D721Med (cell line): ENCODE measurements at places on chromosomes 1 and 21.

DNA sequence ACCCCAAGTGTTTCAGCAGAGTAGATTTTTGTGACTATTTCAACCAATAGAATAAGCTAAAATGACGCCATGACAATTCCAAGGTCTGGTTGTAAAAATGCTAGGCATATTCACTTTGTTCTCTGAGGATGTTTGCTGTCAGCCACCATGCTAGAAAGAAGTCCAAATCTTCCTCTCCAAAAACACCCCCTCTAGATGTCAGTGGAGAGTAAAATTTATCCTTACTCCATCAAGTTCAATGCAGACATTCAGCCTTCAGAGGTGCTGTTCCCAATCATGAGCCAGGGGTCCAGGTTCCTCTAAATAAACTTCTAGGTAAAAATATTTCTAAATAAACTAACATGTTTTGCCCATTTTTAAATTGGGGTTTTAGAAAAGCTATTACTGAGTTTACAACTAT, 395.4 kb upstream of the ADAMTS5 start:
- DNase-seq = no peak

- DNase-seq = no peak
Measured at GRCh38 chr1:42173155-42173933, 8.8 kb upstream of the GUCA2A start.

- no peak for DNase-seq
Measured at GRCh38 chr1:209823143-209824041, 4.4 kb upstream of the UTP25 start.

- no peak for DNase-seq
Measured at GRCh38 chr21:27818847-27819246, 852.0 kb upstream of the ADAMTS5 start.

DNA sequence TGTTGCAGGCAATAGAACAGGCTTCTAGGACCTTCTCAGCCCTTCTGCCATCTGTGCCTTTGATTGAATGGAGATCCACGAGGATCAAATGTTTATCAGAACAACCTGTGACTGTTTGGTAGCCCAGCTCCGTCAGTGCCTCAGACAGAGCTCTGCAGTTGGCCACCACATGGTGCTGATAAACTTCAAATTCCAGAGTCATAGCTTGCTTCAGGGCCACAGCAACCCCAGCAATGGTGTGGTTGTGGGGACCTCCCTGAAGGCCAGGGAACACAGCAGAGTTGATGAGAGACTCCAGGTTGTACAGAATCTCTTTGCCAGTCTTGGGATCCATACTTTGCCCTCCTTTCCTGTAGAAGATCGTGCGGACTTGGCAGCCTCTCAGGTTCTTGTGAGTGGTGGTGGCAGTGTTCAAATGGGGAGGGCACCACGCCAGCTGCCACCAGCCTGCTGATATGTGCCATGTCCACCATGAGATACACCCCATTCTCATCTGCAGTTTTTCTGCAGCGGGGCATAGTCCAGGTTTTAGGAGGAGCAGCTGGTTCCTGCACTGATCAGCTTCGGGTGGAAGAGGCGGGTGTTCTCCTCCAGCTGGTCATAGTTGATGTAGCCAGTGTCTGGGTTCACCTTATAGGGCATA, 82.9 kb upstream of the ARTN start:
- DNase-seq = no peak

DNA sequence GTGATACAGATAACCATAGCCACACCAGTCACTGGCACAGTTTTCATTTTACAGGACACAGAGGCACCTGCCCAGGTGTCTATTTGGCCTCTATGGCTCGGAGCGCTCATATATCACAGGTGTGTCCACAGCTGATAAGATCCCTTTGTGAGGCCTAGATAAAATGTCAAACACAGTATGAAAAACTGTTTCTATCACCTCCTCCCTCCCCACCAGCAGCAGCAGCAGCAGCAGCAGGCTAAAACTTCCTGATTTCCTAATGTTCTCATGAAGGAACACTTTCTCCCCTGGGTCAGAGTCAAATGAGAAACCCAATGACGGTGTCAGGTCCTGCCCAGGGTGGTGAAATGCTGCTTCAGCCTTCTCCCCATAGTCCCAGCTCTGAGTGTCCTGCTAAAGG, 24.4 kb downstream of the ELAPOR1 start:
- no peak for DNase-seq

GRCh38 chr1:9590201-9590600, 1.5 kb downstream of the TMEM201 start:
- no peak for DNase-seq

DNA sequence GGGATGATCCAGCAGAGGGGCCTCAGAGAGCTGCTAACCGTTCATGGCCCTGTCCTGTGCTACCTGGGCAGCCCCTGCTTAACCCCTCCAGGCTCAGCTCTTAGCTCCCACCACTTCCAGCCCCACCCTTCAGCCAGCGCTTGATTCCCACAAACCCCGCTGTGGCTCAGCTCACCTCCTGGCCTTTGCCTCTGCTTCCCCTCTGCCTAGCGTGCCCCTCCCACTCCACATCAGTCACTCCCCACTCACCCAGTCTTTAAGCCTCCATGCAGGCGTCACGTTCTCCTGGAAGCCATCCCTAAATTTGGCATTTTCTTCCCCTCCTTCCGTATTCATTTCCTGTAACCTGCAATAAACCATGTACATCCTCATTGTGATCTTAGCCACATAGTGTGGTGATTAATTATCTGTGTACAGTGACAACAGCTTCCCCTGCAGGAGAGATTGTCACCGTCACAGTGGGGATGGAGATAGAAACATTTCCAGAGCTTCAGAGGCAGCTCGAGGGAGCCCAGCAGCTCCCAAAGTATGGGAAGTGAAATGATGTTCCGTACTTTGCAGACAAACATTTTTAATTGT, 65.5 kb downstream of the EPHB2 start:
- DNase-seq = no peak

- no peak for DNase-seq
Measured at GRCh38 chr1:200154069-200154767, 126.7 kb downstream of the NR5A2 start.

- no peak for DNase-seq
Measured at GRCh38 chr21:24759348-24760075, 847.8 kb downstream of the MRPL39 start.

DNA sequence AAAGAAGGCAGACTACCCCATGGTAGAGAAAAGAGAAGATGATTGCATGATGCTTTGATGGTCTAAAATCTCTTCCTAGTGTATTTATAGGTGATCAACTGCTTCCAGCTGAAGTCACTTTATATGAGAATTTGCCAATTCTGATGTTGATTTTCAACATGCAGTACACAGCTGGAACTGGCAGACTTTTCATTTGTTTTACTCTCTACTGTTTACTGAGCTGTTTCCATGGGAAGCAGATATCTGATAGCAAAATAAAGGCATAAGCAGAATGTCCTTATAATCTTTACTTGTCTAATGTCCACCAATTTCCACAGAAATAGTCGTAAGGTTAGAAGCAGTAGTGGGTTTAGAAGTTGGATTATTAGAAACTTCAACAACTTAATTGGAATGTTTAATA, 74.9 kb downstream of the SYDE2 start:
- DNase-seq = no peak

DNA sequence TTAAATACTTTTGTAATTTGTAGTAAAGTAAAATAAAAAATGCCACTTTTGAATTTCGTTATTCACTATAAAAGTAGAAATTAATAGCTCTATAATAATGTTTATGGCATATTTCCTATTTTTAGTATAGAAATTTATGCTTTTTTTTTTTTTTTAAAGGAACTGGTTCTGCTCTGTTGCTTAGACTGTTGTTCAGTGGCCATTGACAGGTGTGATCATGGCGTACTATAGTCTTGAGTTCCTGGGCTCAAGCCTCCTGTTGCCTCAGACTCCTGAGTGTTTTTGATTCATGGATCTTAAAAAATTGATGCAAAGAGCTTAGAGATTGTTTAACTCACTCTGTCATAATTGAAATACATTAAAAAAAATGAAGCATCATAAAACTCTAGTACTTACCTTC, 53.6 kb downstream of the RPS6KC1 start:
- no peak for DNase-seq

GRCh38 chr1:173410794-173411236, 66.3 kb upstream of the PRDX6 start:
- no peak for DNase-seq

GRCh38 chr21:24372506-24372905, 1234.8 kb downstream of the MRPL39 start:
- no peak for DNase-seq

DNA sequence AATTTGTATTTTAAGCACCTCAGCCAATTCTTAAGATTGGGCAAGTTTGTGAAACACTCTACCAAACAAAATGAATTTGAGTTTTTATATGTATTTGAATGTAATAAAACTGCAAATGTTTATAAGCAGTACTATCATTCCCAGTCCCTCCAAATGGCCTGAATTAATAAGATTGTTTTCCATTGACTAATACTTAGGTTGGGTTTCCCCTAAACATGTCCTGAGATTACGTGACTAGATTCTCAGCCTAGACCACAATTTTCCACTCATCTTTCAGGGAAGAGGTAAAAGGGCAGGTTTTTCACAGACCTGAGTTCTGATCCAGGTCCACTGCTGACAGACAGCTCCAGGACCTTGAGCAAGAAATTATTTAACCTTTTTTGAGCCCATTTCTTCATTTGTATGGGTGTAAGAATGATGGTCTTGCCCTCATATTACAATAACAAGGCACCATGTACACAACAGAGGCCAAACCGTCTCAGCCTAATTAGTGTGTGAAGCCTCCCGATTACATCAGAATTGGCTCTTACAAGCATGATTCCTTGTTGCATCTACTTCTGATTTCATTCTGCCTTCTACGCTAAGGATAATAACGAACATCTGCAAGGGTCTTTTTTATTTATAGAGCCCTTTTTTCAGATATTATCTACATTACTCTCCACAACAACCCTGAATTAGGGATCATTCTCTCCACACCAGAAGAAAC, 51.2 kb downstream of the BEND5 start:
- no peak for DNase-seq

DNA sequence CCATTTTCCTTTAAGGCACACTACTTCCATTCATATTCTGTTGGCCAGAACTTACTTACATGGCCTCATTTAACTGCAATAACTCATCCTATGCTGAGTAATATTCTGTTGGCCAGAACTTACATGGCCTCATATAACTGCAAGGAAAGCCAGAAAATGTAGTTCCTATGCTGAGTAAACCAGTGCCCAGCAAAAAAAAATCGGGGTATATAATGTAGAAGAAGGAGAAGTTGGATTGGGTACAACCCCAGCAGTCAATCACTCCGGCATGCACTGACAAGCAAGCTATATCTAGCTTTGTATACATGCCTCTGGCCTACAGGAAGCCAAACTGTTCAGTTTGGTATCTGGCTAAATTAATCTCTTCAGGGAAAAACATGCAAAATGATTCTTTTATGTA, 39.4 kb upstream of the PPIH start:
- DNase-seq = no peak

GRCh38 chr1:244291236-244292201, 160.2 kb downstream of the ADSS2 start:
- DNase-seq = no peak

DNA sequence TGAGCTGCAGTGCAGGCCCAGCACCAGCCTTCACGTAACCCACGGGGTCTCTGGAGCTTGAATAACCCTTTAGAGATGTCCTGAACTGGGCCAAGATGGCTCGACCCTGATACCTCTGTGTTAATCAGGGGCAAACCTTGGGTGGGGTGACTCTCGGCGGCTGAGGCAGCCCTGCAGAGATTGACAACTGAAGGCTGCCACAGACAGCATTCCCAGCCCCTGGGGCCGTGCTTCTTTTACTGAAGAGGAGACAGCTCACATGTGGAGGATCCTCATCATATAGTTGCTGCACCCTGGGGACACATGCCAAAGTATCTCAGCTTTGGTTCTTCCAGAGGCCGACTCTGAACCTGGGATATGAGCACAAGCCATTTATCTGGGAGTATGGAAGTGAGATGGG, 57.3 kb upstream of the PTGFRN start:
- no peak for DNase-seq

GRCh38 chr1:76037324-76037723, 37.2 kb upstream of the ST6GALNAC3 start:
- DNase-seq = no peak

GRCh38 chr1:22140694-22141093, 2.2 kb downstream of the WNT4 start:
- no peak for DNase-seq

DNA sequence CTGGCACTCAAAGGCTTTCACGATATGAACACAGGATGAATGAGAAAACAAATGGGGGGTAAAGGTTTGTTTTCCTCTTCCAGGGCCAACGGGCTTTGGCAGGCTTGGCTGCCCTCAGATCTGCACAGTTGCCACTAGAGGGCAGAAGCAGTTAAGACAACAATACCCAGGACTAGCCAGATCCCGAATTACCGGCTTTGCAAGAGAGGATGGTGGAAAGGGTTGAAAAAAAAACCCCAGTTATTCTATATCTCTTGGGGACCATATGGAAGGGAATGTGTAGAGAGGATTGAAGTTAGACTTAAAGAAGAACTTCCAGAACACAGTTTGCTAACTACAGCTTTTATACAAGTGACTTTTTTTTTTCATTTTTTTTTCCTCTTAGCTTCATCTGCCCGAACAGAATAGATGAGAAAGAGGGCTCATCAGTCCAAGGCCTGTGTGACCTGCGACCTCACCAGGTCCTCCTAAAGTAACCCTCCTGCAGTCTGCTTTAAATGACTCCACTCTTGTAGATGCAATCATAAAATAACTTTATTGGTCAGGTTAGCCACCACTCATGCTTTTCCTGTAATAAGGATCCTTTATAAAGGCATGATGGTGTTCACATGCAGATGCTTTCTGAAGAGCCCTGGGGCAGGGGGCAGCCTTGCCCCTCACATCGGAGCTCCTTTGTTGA, 10.7 kb downstream of the FMOD start:
- peak; percentile 91 for DNase-seq

- DNase-seq = no peak
Measured at GRCh38 chr1:153957744-153958110, 685 bp downstream of the CRTC2 start.

DNA sequence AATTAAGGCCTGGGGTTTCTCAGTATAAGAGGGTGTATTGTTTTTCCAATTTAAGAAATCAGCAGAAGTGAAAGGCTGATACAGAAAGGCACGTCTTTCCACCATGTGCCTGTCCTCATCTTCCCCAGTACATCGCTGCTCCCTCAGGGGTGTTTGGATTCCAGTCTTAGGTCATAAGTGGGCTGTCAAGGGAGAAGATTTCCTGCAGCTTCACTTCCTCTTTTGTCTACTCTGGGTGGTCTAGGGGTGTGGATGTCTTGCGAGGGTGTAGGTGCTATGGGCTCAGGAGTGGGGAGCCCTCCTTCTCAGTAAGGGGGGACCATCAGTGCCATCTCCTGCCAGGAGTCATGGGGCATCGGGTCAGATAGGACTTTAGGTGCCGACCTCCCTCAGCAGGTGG, 999.8 kb upstream of the NCAM2 start:
- DNase-seq = no peak

GRCh38 chr1:203777596-203777995, 12.6 kb downstream of the LAX1 start:
- DNase-seq = no peak

GRCh38 chr21:33025106-33025488, 638 bp upstream of the OLIG2 start:
- no peak for DNase-seq

- DNase-seq = no peak
Measured at GRCh38 chr1:159187033-159187432, 15.6 kb downstream of the CADM3 start.

GRCh38 chr1:58162952-58163550, 383.5 kb downstream of the OMA1 start:
- DNase-seq = no peak
